ENCODE measurements at places on chromosomes 16 and 17.

- peak; percentile 54 for DNase-seq
These were observed 523 bp downstream of the KCTD2 start for GRCh38 chr17:75047398-75048098.

GRCh38 chr16:54928016-54928356 is 2.7 kb upstream of the IRX5 start:
- DNase-seq = no peak

DNA sequence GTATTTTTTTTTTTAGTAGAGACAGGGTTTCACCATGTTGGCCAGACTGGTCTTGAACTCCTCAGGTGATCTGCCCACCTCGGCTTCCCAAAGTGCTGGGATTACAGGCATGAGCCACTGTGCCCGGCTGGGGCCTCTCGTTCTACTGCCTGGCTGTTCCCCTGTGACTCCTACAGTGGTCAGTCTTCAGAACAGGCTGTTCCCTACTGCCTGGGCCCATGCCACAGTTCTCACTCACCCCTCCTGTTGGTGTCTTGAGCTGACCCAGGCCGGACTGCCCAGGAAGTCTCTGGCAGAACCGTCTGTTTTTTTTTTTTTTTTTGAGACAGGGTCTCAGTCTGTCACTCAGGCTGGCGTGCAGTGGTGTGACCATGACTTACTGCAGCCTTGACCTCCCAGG is 3.3 kb downstream of the CDK3 start:
- no peak for DNase-seq

DNA sequence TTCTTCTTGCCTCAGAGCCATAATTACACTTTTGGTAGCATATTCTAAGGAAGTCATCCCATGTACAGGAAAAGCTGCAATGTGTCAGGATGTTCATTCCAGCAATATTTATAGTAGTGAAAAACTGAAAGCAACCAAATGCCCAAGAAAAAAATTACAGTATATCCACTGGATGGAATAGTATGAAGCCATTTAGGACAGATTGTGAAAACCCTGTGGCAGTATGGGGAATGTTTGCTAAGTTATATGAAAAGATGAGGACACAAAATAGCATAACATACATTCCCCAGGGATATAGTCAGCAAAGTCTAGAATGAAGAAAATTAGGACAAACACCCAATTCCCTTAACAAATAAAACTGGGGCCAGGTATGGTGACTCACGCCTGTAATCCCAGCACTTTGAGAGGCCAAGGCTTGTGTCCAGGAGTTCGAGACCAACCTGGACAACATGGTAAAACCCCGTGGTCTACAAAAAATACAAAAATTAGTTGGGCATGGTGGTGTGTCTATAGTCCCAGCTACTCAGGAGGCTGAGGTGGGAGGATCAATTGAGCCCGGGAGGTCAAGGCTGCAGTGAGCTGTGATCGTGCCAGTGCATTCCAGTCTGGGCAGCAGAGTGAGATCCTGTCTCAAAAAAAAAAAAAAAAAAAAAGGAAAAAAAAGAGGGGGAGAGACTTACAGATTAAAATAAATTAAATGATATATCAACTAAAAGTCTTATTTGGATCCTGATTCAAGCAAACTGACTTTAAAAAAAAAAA is 2.3 kb downstream of the LRRC3C start:
- DNase-seq = no peak

- DNase-seq = no peak
These were observed 6.2 kb downstream of the DNAJC7 start for GRCh38 chr17:42010898-42011516.

- DNase-seq = no peak
These were observed 777.8 kb upstream of the EEF2KMT start for GRCh38 chr16:5875416-5875815.

- no peak for DNase-seq
These were observed 8.6 kb upstream of the KDM6B start for GRCh38 chr17:7825206-7825990.

GRCh38 chr16:21683184-21683583 is 19.4 kb downstream of the OTOA start:
- DNase-seq = no peak

- no peak for DNase-seq
These were observed 14.2 kb downstream of the C16orf90 start for GRCh38 chr16:3480901-3481695.

DNA sequence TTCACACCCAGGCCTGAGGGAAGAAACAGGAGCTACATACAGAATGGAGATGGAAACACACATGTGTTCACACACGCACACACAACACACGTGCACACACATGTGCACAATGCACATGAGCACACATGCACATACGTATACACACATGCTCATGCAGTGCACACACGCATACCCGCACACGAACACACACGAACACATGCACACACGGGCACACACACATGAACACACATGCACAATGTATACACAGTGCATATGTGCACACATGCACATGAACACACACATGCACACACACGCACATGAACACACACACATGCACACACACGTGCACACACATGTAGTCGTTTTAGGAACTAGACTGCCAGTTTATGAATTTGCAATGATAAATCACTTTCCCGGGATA is 49.3 kb upstream of the CDR2 start:
- DNase-seq = no peak

DNA sequence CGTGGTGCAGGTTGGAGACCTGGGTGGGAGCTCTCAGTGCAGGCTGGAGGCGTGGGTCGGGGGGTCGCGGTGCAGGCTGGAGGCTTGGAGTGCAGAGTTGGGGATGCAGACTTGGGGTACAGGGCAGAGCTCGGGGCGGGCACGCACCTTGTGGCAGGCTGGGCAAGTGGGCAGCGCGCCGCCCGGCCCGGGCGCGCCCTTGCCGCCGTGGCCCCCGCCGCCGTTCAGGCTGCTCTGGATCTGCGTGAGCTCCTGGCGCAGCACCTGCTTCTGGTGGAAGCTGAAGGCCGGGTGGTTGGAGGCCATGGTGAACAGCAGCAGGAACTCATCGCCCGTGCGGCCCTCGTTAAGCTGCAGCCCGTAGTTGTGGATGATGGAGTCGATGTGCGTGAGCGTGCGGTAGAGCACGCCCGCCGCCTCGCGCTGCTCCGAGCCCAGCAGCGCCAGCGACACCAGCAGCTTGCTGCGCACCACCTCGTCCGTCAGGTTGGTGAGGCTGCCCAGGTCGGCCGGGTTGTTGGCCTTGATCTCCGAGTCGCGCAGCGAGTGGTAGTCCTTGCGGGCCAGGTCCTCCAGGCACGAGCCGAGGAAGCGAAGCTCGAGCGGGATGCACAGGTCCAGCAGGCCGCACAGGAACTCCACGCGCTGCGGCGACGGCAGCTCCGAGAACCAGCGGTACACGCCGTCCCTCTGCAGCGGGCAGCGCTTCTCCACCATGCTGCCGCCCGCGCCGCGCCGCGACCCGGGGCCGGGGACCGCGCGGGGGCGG is 1.1 kb downstream of the ZCCHC14 start:
- DNase-seq = no peak

GRCh38 chr16:17173281-17173680 is 297.5 kb downstream of the XYLT1 start:
- DNase-seq = no peak

DNA sequence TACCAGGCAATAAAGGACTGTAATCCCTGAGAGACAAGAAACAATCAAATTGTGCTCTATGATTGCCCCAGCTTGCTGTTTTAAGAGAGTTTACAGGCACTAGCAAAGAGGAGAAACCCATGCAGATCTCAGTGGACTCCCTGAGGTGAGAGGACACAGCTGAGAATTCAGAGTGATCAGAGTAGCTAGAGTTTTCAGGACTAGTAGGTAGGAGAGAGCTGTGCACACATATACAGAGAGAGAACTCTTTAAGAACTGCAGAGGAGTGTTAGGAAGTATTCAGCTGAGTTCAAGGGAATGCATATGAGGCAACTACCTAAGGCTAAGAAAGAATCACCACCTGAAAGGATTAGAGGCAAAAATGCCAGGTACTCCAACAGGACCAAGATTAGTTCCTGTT is 904.8 kb downstream of the CDH8 start:
- DNase-seq = no peak

DNA sequence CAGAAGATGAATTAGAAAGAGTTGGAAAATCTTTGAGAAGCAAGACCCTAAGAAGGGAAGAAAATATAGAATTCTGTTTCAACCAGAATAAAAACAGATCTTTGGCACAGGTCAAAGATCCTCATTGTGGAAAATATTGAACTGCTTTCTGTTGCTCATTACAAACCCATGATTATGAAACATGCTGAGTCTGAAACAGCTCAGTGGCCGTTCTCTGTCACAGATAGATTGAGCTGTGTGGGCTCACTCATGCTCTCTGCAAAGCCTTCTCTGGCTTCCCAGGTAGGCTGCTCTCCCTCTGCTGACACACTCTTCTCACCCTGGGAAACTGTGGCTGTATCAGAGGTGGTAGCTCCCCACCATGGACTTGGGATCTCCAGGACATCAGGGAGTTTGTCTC is 3.4 kb upstream of the KRT38 start:
- DNase-seq = no peak

- DNase-seq = no peak
These were observed 19.6 kb downstream of the HMOX2 start for GRCh38 chr16:4495766-4496165.

- no peak for DNase-seq
These were observed 49.0 kb upstream of the ENDOV start for GRCh38 chr17:80365983-80366382.

DNA sequence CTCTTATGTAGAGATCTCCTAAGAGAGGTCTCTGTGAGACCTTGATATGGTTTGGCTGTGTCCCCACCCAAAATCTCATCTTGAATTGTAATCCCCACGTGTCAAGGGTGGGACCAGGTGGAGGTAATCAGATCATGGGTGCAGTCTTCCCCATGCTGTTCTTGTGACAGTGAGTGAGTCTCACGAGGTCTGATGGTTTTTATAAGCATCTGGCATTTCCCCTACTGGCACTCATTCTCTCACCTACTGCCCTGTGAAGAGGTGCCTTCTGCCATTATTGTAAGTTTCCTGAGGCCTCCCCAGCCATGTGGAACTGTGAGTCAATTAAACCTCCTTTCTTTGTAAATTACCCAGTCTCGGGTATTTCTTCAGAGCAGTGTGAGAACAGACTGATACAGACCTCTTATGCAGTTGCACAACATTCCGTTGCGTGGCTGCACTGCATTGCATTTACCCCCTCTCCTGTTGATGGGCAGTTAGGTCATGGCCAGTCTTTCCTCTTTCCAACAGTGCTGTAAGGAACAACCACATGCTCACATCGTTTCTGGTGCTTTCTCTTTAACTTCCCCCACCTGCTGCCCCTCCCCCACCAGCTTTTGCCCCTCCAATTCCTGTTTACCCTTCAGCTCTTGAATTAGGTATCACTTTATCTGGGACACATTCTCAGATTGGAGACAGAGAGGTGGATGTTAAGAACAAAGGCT is 43.6 kb upstream of the MED9 start:
- no peak for DNase-seq

DNA sequence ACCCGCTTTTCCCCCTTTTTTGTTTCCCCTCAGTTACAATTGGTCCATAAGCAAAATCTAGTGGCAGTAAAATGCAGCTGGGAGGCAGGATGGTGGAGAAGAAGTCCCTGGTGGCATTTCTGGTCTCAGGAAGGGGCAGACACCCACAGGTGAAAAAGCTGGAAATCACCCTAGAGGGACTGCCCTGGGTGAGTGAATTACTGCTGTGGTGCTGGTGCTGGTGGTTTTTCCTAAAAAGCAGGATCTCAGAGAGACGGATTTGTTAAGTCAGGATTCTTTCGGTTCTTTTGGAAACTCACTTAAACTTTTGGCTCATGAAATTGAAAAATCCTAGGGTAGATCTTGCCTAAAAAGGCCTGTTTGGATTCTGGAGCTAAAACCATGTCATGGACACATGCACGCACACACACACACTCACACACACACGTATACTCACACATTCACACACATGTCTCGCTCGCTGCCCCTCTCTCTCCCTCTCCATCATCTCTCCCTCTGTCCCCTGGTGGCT is 65.8 kb downstream of the NKD1 start:
- DNase-seq = no peak

GRCh38 chr17:35089586-35090296 is 26.2 kb upstream of the RFFL start:
- DNase-seq = no peak

DNA sequence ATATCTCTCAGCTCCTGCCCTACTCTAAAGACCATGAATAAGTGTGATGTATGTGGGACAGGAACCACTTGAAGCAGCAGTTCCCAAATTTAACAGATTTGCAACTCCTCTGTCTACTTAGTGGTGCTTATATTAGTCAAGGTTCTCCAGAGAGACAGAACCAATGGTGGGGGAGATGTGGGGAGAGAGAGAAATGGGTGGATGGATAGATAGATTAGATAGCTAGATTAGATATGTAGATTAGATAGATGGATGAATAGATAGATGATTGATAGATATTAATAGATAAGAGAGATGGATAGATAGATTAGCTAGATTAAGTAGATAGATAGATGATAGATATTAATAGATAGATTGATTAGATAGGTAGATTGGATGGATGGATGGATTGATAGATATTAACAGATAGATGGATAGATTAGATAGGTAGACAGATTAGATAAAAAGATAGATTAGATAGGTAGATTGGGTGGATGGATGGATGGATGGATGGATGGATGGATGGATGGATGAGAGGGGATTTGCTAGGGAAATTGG is 154.0 kb upstream of the NOL11 start:
- DNase-seq = no peak

DNA sequence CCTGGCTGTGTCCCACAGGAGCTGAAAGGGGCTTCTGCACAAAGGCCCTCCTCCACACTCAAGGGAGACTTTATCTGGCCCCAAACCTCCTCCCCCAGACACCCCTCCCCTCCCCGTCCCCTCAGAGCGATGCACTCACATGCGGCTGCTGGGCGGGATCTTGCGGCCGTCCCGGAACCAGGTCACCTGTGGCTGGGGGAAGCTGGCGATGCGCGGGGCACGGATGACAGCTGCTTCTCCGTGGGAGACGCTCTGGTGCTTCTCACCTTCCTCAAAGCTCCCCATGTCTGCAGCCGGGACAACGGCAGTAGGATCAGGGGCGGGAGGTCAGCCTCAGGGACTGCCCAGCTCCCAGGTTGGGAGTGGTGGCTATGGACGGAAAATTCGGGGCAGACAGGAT is 144.0 kb upstream of the CDC42EP4 start:
- DNase-seq = no peak

- no peak for DNase-seq
These were observed 8.7 kb downstream of the CAMTA2 start for GRCh38 chr17:4978726-4979125.

- DNase-seq = no peak
These were observed 45.0 kb downstream of the SRCIN1 start for GRCh38 chr17:38560503-38561318.

DNA sequence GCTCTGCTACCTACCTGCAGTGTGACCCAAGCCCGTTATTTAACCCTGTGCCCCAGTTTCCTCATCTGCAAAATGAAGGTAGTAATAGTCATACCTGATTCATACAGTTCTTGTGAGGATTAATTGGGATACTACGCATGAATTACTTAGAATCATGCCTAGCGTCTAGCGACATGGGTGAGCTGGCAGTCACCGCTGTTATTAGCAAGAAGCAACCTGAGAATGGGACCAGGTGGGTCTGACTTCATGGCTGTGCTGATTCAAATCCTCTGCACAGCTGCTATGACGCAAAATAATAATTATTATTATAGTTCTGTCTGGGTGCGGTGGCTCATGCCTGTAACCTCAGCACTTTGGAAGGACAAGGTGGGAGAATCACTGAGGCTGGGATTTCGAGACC is 7.9 kb downstream of the SOCS1 start:
- no peak for DNase-seq
